ENCODE measurements at places on chromosomes 12 and 14.

DNA sequence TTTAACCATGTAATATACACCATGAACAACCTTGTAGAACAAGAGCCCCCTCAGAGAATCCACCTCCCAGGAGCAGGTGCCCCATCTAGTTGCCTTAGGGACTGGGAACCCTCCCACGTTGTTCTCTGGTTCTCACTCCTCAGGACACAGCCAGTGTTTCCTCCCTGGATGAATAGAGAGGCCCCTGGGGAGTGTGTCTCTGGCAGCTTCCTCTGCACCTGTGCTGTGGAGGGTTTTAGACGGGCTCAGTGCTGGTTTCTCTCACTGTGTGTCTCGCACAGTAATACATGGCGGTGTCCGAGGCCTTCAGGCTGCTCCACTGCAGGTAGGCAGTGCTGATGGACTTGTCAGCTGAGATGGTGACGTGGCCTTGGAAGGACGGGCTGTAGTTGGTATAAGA lies 581.3 kb downstream of the TMEM121 start:
- no peak for DNase-seq

- DNase-seq = no peak
Observed at GRCh38 chr12:25126101-25126500, 68.9 kb downstream of the DNAI7 start.

DNA sequence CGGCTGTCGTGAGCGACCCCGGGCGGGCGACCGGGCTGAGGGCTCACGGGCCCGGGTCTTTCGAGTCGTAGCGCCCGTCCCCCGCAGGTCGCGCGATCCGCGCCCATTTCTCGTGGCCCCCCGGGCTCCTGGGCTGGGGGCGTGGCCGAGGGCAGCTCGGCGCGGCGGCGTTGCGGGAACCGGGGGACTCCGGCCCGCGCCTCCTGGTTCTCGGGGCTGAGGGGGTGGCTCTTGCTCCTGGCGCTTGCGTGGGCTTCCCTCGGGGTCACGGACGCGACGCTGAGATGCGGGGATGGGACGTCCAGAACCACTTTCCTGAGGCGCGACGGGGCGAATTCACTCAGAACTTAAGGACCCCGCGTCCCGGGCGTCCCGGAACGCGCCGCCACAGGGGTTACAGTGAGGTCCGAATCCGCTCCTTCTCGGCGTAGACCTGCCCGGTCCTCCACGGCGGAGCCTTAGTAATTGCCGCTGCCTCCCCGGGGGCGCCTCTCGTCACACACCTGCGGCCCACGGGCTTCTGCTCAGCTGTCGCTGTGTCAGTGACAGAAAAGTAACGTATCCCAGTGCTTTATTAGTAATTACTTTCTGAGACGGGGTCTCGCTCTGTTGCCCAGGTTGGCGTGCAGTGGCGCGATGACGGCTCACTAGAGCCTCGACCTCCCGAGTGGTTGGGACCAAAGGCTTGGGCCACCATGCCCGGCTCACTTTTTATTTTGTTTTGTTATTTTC lies 606 bp downstream of the EP400 start:
- DNase-seq = peak; percentile 13

- no peak for DNase-seq
Observed at GRCh38 chr12:118495296-118495695, 118.9 kb downstream of the SUDS3 start.

- DNase-seq = no peak
Observed at GRCh38 chr12:67052981-67053380, 216.2 kb upstream of the CAND1 start.

DNA sequence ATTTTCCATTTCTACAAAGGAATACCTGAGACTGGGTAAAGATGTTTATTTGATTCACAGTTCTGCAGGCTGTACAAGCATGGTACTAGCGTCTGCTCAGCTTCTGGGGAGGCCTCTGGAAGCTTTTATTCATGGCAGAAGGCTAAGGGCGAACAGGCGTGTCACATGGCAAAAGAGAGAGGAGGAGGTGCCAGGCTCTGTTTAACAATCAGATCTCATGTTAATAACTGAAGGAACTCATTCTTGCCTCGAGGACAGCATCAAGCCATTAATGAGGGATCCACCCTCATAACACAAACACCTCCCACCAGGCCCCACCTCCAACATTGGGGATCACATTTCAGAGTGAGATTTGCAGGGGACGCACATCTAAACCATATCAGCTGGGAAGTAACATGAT lies 36.0 kb downstream of the PRB3 start:
- DNase-seq = no peak

DNA sequence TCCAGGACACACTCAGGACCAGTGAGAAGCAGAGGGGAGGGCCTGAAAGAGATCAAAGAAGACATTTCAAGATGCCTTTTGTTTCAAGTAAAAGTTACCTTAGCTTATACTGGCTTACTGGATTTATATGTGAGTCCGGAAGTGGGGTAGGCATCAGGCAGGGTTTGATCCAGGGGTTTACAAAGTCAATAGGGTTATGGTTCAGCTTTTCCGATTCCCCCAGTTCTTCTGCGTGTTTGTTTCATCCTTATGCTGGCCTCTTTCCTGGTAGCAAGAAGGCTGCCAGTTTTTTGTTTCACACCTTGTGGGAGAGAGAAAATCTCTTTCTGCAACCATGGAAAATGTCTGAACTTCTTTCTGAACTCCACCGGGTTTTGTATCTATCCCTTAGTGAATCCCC lies 126.3 kb downstream of the ESRRB start:
- DNase-seq = no peak

- DNase-seq = peak; percentile 41
Observed at GRCh38 chr12:4215229-4216186, 58.1 kb upstream of the CCND2 start.

GRCh38 chr12:109052414-109053323 lies at the start of gene USP30:
Gene USP30, plus strand, starts transcription at chr12:109052576. Its CDS starts 103 bp downstream, at chr12:109052679.
- peak; percentile 87 for DNase-seq

DNA sequence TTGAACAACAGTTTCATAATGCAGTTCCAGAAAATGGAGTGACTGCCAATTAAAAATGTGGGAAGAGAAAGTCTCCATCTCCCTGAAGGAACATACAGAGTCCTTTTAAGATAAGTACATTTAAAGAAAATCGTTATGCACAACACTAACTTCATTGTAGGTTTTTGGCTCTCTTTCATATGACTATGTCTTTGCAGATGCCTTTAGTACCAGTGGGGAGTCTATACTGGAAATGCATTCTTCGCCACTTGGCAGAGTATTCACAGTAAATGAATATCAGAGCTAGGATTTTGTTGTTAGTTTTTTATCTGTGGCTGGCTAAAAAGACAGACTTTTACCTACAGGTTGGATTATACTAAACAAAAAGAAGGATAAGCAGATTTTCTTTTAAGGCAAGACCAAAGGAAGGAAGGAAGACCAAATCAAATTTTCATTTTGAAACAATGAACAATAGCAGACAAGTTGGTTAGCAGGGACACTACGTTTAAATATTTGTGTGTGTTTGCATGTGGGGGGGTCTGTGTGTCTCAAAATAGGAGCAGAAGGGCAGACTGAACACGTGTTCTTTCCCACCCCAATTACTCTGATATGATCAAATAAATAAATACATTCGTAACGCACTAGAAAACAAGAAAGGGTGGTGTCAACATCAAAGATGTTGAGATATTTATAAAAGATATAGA lies 124.5 kb downstream of the BTG1 start:
- DNase-seq = no peak

DNA sequence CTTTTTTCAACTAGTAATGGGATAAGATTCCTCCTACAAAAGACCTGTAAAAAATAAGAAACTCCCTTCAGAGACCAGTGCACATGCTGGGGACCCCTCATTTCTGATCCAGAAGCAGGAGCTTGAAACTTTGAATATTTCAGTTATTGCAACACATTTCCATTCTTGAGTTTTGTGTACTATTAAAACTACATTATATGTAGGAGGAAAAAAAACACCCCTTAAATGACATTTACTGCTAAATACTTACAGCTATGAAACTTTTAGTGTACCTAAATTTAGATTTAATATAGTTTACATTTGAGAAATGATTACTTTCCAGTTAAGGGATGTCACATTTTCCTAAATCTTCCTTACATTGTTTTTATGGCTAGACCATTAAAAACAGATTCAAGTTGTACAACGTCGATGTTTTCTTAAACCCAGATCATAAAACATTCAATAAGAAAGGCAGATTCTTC lies 4.1 kb downstream of the LRIG3 start:
- DNase-seq = no peak

DNA sequence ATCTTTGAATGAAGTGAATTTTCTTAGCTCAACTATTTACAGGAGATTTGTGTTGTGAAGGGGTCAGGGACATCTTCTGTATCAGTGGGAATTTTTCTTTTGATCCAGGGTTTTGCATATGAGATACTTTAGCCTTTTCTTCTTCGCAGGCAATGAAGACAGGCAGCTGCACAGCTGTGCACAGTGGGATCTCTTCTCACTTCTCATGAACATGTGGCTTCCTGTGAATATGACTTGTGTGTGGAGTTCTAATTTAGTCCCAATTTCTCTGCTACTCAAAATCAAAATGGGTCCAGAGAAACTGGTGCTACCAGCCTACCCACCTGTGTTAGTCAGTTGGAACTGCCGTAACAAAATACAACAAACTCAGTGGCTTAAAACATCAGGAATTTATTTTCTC lies 37.8 kb downstream of the ARF6 start:
- no peak for DNase-seq

DNA sequence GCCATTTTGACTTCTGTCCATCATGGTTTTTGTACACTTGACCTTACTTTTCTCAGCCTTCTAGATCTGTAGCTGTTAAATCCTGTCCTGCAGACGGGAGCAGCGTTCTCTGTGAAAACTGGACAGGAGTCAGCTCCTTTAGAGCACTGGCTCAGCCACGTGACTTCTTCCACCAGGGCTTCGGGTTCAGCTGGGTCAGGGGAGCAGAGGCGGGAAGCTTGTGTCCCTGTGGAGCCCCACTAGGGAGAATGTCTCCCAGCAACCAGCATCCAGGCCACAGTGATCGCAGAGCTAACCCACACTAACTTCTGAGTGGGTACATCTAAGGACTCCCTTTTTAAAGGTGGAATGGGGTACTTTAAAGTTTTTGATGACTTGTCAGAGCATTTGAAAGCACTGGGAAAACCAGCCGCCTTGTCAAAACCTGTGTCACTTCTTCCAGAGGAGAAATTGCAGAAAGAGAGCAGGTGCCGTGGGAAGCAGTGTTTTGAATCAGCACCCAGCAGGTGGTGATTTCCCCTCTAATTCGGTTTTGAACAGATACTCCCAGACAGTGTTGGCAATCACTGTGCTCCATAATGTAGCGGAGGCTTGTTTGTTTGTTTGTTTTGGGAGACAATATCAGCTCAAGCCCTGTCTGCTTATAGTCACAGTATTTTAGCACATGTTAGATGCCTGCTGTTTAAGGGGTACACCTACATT lies 17.9 kb downstream of the DERA start:
- no peak for DNase-seq

- no peak for DNase-seq
Observed at GRCh38 chr14:63901434-63902085, 48.8 kb downstream of the SYNE2 start.

GRCh38 chr12:89092297-89092696 lies 260.0 kb downstream of the DUSP6 start:
- no peak for DNase-seq

- no peak for DNase-seq
Observed at GRCh38 chr12:70122804-70123203, 120.4 kb upstream of the CNOT2 start.

DNA sequence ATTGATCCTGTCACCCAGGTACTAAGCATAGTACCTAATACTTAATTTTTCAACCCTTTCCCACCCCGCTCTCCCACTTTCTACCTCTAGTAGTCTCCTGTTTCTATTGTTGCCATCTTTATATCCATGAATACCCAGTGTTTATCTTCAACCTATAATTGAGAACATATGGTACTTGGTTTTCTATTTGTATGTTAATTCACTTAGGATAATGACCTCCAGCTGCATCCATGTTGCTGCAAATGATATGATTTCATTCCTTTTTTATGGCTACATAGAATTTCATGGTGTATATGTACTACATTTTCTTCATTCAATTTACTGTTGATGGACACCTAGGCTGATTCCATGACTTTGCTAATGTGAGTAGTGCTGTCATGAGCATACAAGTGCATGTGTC lies 547.3 kb upstream of the NOVA1 start:
- no peak for DNase-seq

- DNase-seq = no peak
Observed at GRCh38 chr12:30361145-30361544, 334.5 kb downstream of the IPO8 start.

- DNase-seq = no peak
Observed at GRCh38 chr14:71365361-71365760, 458.1 kb downstream of the PCNX1 start.

GRCh38 chr14:21036751-21037150 lies 2.1 kb upstream of the RNASE13 start:
- DNase-seq = no peak

GRCh38 chr12:81722004-81722403 lies 37.1 kb downstream of the PPFIA2 start:
- no peak for DNase-seq

GRCh38 chr14:91027561-91027960 lies 32.9 kb downstream of the RPS6KA5 start:
- DNase-seq = no peak

DNA sequence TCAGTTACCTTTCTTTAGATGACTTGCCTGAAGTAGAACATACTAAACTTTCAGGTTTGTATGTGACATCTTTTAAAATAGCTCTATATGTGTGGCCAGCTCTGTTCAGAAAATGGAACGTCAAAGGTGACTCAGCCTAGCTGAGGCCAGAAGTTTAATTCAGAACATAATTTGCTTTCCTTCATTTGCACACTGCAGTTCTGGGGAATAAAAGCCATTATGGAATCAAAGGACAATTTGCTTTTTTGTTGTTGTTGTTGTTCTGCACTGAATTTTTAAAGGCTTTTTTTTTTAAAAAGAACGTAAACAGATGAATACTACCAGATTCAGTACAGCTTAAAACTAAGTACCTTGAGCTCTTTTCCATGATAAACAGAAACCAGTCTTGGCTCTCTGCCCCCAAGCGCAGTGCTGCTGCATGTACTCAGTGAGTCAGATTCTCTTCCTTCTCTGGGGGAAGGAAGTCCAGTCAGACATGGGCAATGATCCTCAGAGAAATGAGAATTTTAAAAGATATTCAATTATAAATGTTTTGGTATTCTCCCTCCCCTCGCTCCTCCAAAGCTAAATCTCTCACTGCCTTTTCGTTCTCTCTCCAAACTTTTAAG lies 644.2 kb downstream of the NOVA1 start:
- DNase-seq = no peak

Data from CD4-positive, alpha-beta T cell treated with Interleukin-2 at 100 ng/mL for 4 hours (primary cell).